Activated CD8-positive, alpha-beta T cell treated with anti-CD3 and anti-CD28 coated beads, Interleukin-2, amount 10 ng/mL, durations not matched to agents 7 days and 5 days (primary cell): ENCODE measurements at places on chromosomes 7 and 10.

DNA sequence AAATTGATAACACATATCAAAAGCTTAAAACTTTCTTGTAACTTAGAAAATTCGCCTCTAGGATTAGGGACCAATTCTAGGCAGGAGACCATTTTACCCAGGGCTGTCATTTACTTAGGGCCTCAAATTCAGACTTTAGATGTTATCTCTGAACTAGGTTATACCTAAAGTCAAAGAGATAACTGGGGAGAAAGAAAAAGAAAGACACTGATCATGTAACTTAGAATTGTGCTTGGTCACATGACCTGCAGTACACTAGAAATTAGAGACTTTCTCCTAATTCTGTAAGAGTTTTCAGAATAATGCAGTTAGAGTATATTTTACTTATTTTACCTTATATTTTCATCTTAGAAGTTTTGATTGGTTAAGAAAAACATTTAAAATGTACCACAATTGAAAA is 16.7 kb downstream of the ASB4 start:
- no peak for DNase-seq

- DNase-seq, result no peak
Measured at GRCh38 chr7:158124671-158125079, 462.9 kb downstream of the PTPRN2 start.

DNA sequence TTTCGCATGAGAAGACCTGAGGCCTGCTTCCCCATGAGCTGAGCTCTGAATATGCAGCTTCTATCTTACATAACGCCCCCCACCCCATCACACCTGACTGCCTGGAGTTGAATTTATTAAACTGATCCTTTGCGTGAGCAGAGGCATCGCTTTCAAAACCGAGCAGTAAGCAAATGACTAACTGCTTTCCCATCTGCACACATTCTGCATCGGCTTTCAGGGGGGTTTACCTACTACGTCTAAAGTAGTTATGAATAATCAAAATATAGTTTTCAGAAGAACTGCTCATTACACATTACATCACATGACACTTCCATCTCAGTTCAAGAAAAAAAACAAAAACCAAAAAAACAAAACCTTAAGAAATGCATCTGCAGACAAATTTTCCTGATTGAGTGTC is 54.7 kb upstream of the EGR2 start:
- no peak for DNase-seq

DNA sequence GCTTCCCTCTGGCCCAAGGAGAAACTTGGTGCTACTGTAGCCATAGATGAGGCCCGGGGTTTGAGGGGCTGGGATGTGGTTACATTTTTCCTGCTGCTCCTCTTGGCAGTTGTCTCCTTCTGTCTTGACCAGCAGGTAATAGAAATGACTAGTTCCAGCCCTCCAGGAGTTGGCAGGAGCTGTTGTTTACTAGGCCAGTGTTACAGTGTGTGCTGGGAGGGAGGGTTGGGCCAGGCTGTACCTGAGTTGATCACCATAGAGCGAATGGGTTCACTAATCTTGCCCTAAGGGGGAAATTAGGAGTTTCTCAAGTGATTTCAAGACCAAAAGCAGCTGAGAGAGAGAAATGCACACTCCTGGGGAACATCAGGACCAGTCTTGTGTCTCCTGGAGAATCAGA is 34.9 kb downstream of the PAX2 start:
- no peak for DNase-seq

GRCh38 chr10:60189861-60190475 is 199.7 kb downstream of the ANK3 start:
- DNase-seq, result no peak

GRCh38 chr7:135597926-135598305 is 40.2 kb downstream of the NUP205 start:
- no peak for DNase-seq

GRCh38 chr7:158953912-158954311 is 97.6 kb downstream of the DYNC2I1 start:
- DNase-seq, result no peak

DNA sequence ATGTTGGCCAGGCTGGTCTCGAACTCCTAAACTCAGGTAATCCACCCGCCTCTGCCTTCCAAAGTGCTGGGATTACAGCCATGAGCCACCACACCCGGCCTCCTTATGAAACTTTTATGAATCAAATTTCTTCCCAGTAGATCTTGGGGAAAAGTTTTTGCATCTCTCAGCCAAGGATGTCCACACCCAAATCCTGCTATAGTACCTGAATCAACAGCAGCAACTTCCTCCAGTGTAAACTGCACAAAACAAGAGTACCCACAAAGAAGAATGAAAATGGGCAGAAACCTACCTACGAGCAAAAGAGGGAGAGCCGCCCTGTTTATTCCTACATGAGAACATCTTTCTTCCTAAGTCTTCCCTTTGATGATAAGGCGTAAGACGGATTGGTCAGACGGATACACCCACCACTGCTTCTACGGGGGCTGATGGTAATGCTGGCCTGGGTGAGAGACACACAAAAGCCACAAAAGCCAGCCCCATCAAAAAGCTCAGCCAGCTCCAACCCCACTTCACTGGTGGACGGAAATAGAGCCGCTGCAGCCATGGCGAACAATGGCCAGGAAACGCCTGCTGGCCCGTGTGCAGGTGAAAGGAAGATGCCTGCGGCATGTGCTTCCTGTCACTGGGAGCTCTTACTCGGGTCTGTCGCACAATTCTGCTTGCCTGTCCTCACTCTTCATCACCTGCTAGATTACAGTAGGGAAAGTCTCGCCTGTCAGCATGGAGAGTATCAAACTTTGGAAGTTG is 10.4 kb downstream of the JCAD start:
- peak; percentile 39 for DNase-seq

DNA sequence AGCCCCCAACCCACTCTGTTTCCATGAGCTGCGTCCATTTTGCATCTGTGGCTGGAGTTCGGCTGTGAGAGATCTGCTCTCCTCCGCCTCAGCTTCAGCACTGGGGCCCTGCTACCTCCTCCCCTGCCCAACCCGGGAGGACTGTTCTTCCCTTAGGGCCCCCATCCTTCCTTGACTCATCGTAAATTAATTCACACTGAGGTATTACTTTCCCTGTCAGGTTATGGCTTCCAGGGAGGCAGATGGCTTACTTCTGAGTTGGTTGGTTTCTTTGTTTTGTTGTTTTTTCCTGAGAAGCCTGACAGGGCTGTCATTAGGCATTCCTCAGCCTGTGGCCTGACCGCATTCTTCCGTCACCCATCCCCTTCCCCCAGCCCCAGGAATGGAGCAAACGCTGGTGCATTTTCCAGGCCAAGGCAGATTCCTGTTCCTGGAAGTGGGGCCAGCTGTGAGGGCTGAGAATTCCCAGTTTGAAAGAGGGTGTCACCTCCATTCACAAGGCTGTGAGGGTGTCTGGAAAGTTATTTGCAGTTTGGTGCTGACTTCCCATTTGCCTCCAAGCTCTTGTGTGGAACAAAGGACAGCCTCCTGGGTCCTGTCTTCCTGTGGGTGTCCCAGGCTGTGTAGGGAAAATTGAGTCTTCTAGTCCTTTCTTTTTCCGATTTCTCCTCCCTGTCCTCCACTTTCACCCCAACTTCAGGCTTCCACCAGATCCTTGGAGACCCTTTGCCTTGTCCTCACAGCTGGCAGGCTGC is 11.7 kb downstream of the CPA5 start:
- DNase-seq, result no peak

- no peak for DNase-seq
Measured at GRCh38 chr10:95480102-95480900, 80.9 kb downstream of the SORBS1 start.

- no peak for DNase-seq
Measured at GRCh38 chr10:32905466-32905865, 52.6 kb downstream of the ITGB1 start.

DNA sequence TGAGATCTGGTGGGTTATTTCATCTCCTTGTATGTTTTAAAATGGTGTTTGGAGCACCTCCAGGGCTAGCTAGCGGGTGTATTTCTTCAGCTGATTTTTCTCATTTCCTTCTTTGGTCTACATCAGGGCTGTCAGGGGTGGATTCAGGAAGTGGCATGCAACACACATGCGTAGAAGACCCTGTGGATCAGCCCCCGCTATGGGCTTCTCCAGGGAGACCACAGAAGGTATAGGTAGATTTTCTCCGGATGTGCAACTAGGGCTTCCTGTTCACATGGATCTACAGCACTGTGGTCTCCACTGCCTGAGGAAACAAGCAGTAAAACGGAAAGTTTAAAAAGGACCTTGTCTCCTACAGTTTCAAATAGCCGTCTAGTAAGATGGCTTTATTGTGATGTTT is 10.4 kb downstream of the NUB1 start:
- peak; percentile 84 for DNase-seq

- no peak for DNase-seq
Measured at GRCh38 chr10:69956741-69957230, 95.9 kb upstream of the MACROH2A2 start.

- no peak for DNase-seq
Measured at GRCh38 chr10:79431891-79432831, 13.3 kb downstream of the ZCCHC24 start.

DNA sequence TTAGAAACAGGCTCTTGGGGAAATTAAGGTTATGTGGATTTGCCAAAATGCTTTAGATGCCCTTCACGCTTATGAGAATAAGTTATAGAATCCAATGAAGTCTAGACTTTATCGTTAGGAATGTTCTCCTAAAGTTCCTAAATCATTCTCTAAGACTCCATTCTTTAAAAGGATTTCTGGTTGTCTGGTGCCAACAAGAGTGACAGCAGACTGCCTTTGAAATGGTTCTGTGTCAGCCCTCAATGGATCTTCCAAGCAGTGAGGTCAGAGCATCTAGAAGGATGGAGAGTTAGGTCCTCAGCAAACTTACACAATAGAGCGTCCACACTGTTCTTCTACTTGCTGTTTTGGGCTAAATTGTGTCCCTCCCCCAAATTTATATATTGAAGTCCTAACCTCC is 473.3 kb downstream of the GATA3 start:
- DNase-seq, result no peak

DNA sequence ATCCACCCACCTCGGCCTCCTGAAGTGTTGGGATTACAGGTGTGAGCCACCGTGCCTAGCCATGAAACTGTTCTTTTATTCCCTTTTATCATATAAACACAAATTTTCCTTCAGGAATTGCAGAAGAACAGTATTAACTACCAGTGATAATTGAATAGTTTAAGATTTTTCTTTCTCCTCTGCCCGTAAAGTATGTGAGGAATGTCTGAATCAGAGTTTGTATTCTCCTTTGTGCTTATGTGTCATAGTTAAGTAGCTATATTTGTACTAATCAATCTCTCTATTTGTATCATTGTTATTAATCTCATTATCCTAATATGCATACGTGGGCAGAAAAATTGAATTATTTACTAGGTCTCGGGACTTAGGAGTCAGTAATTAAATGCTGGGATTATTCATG is 83.6 kb downstream of the ZNF277 start:
- no peak for DNase-seq

DNA sequence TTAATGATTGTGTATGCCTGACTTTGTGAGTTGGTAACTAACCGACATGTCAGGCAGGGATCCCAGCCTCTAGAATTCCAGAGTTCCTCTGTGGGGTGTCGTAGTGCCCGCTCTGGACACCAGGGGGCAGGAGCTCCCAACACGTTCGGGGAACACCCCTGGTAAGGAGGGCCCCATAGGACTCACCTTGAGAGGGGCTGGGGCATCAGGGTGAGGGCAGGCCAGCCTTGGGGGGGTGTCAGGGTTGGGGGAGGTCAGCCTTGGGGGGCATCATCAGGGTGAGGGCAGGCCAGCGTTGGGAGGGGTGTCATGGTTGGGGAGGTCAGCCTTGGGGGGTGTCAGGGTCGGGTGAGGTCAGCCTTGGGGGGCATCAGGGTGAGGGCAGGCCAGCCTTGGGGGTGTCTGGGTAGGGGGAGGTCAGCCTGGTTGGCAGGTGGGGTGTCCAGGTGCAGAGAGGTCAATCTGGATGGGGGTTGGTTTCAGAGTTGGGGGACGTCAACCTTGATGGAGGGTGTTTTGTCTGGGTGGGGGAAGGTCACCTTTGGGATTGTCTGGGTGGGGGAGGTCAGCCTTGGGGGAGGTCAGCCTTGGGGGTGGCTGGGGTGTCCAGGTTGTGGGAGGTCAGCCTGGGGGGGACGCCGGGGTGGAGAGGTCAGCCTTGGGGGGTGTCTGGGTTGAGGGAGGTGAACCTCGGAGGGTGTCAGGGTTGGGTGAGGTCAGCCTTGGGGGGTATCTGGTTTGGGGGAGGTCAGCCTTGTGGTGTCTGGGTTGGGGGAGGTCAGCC is 45.6 kb upstream of the SUN1 start:
- DNase-seq, result peak; percentile 69

- DNase-seq, result no peak
Measured at GRCh38 chr10:70426823-70427222, 14.7 kb downstream of the NODAL start.

DNA sequence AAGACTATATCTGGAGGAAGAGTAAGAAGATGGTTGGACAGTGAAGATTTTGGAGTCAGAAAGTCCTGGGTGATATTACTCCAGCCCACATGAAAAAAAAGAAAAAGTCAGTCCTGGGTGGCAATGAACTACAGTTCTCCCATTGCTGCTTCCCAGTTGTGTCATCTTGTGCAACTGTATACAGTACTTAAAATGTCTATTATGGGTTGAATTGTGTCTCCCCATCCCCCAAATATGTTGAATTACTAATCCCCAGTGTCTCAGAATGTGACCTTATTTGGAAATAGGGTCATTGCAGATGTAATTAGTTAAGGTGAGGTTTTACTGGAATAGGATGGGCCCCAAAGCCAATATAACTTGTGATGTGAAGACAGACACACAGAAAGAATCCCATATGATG is 15.6 kb downstream of the SEC23IP start:
- no peak for DNase-seq

GRCh38 chr7:120680985-120681384 is 177.0 kb downstream of the TSPAN12 start:
- DNase-seq, result no peak
